ENCODE measurements at places on chromosomes 1 and 21.

DNA sequence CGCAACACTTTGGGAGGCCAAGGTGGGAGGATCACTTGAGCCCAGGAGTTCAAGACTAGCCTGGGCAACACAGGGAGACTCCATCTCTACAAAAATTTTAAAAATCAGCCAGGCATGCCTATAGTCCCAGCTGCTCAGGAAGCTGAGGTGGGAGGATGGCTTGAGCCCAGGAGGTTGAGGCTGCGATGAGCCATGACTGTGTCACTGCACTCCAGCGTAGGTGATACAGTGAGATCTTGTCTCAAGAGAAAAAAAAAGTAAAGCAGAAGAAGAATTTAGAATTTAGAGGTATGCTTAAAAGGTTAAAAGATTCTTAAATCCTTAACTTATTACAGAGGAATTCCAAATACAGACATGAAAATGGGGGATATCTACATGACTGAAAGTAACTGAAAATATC, 79.5 kb downstream of the SMYD3 start:
- DNase-seq: no peak

DNA sequence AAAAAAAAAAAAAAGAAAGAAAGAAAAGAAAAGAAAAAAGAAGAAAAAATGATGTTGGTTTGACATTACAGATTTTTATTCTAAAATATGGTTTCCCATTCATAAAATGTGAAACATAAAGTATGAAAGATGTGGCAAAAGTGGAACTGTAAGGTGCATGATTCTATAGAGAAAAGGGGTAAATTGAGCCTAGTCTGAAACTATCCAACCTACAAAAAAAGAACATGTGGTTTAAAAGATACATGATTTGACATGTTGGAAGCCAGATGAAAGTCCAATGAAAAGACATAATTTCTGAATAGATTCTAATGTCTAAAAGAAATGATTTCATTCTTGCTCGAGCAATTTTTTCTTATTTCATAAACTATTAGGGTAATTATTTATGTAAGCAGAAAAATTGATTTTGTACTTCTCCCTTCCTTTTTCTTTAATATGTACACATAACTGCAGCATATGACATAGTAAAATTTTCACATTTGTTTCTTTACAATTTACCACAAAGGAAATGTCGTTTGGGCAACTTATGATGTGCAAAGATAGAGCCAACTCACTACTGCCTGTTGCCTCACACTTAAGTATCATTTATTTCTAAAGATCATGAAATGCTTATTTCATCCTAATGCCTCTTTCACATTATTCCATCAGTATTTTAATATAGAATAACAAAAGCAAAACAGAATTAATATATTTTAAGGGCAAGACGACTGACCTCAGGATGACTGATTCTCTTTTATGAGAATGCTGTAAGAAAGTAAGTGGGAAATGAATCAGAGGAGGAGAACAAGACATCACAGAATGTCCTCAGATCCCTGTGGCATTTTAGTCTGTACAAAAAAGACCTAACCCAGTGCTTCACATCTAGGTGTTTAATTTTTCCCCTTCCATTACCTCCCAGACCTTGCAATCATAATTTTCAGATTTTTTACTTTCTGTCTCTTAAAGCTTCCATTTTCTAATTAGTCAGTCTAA, 165.8 kb upstream of the HMCN1 start:
- DNase-seq: no peak

DNA sequence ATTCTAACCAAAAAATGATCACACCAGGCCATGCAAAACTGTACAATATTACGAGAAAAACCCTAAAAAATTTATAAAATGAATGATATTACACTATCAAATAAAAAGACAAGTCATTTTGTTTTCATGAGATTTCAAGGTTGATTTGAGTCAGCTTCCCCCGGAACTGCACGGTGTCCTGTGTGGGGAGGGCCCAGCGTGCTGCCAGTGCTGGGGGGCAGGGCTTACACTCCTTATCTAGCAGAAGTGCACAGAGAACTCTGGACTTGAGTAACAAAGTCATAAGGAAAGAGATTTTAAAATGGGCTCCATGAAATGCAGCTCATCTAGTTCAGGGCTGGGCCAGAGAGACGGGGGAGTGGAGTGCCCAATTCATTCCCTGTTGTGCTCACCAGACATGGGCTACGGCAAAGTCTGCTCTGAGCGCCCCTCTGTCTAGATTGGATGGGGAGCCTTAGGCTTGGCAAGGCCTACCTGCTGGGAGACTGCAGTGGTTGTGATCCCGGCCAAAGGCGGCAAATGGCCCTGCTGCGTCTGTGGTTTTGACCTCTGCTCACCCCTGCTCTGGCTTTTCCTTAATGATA, 50.1 kb downstream of the COQ8A start:
- DNase-seq: peak; percentile 49

DNA sequence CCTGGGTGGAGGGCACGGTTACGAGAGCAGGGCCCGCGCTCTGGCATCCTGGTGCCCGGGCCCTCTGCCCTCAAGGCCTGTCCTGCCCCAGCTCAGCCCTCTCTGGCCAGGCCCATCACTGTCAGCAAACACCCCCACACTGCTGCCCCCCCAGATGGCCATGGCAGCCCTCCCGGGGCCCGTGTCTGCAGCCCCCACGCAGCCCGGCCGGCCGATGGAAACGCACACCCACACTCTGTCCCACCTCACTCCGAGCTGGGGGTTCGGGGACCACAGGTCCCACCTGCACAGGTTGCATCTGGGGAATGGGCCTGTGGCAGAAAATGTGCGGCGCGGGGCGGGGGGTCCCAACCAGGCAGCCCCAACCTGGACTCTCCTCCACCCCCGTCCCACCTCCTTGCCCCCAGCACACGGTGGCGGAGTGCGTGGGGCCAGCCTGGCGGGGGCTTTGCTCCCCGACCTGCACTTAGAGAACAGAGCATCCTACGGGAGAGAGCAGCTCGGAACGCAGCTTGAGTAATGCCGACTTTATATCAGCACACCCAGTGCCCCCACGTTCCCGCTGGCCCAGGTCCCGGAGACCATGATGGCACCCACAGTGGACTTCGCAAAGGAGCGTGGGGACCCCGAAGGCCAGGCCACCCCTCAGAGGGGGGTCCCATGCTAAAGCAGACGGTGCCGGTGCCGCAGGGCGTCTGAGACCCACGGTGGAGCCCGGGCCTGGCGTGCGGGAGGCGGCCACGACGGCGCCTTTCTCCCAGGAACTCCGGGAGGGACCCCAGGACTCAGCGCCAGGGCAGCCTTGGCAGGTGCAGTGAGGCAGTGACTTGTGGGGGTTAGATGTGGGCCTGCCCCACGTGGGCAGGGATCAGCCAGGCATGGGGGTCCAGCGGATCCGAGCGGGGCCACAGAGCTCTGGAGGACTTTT, 7.5 kb upstream of the RNF223 start:
- no peak for DNase-seq

DNA sequence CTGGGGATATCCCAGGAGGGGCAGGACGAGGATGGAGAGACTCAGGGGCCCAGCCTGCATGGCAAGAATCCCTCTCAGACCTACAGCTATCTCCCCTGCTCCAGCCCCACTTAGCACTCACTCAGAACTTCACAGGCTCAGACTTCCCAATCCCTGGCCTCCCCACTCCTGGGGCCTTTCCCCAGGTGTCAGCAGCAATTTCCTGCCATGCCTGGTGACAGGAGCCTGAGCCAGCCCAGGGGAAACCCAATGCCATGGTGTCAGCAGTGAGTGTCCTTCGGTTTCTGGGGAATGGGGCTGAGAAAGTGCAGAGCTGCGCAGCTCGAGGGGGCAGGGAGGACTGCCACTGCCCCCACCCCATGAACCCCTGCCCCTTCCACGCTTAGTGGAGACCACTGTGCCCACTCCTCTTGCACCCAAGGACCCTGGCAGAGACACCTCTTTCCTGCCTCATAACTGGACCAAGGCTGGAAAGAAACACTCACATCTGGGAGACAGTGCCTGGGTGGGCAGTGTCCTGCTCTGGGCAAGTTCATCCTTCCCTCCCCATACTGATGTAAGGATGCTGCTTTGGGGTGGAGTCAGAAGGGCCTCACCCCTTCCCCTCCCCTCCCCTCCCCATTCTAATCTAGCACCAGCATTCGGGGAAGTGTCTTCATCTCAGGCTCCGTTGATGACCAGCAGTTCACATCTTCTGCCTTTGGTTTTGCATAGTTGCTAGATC, 17.1 kb upstream of the UBL4B start:
- DNase-seq: no peak

- DNase-seq: no peak
Observed at GRCh38 chr21:32064281-32064910, 191.6 kb downstream of the HUNK start.

DNA sequence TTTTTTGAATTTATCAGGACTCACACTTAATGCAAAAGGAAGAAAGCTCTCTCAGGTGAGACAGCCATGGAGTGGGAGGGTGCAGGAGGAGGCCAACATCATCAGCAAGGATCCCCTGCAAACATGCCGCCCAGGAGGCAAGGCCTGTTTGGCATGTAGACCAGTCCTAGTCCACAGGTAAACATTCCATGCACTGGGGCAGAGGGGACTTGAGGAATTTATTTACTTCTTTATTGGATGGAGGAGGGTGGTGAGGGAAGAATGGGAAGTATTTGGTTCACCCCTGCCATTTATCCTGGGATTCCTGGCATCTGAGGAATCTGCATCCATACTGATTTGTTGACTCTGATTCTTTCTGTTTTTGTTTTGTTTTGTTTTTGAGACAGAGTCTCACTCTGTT, 1.5 kb upstream of the UQCRHL start:
- no peak for DNase-seq
